ENCODE measurements at places on chromosomes 3 and 15.

- no peak for DNase-seq
These were observed 3.2 kb upstream of the FEM1B start for GRCh38 chr15:68274201-68274848.

GRCh38 chr3:47661121-47661752 lies 82.6 kb upstream of the CSPG5 start:
- DNase-seq: no peak

DNA sequence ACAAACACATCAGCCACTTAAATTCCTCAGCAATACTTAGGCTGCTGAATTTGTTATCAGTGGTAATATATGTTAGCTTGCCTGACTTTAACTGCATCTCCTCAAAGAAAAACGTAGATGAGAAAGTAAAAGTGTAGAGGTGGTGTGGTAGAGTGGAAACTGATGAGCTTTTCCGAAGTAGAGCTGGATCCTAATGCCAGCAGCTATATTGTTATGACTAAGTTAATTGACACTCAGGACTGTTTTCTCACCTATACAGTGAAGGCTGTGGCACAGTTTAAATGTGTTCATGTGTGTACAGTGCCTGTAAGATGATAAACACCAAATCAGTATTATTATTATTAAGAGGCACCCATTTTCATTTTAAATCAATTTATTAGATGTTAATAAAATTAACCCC lies 174.9 kb downstream of the TNIK start:
- no peak for DNase-seq

GRCh38 chr15:36905908-36906307 lies 194.4 kb downstream of the MEIS2 start:
- DNase-seq: no peak

- no peak for DNase-seq
These were observed 139.0 kb downstream of the FAM43A start for GRCh38 chr3:194824701-194825111.

- no peak for DNase-seq
These were observed 24.6 kb upstream of the ANPEP start for GRCh38 chr15:89839167-89839810.

DNA sequence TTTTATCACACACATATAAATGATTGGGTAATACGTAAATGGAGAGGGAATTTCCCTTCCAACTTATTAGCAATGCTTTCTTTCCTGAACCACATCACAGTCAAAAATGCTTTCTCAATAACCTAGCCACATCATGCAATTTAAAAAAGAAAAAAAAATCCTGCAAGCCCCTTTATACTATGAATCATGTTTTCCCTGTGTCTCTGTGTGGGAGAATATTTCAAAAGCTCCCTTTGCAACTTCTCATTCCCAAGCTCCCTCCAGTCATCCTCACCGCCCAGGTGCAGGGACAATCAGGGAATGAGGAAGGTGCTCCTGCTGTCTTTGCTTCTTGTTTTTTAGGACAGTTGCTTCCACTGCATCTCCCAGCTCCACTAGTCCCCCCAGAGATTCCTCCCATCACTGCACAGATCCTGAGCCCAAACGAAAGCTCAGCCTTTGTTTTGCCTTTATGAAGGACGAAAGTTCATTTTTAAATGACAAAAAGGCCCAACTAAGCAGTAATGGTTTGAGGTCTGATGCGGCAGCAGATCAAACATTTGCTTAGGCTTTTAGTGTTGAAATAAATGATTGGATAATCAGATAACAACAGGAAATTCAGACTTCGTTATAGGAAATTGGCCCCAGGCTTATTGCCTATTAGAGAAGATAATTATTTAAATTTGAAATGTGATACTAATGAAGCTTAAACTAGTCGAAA lies 47.8 kb upstream of the ADGRG7 start:
- DNase-seq: no peak

- DNase-seq: no peak
These were observed 53.0 kb downstream of the ARHGEF3 start for GRCh38 chr3:56748663-56749231.

DNA sequence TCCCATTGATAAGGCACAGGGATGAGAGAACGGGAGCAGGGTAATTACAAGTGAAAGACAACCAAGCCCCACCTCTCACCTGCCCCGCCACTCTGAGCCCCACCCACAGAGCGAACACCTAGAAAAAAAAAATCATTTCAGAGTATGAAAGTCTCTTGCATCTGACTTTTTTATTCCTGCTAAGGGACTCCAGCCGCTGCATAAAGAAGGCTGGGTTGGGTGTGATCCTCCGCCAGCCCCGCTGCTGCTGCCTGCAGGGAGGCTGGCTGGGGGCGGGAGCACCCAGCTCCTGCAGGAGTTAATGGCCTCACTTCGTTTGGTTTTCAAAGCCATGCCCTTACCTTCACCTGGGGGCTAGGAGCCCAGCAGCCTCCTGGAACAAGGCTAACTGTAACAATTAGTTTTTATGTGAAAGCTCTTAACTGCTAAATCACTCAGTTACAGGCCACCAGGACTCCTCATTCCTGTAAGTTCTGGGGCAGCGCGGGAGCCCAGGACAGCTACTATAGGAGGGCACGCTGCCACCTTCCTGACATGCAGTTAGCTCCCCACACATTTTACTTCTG lies 78.0 kb upstream of the SNRPA1 start:
- no peak for DNase-seq

GRCh38 chr3:42979044-42979972 lies at the start of gene GASK1A:
GASK1A (plus strand) TSS chr3:42979311; CDS start chr3:42979643, 332 bp downstream.
- peak; percentile 7 for DNase-seq

DNA sequence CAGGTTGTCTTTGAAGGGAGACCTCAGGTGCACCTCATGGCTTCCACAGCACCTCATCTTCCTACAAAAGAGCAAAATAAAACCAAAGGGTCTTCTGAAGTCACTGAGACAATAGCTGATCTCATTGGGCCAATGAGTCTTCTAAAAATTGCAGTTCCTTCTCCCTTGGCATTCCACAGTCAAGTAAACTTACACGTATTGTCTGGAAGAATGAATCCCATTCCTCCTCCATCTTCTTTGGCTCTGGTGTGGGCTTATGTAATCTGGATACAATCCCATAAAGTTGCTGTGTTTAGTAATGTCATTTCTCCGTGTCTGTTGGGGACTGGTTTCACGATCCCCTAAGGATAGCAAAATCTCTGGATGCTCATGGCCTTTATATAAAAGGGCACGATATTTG lies 85.5 kb upstream of the CGNL1 start:
- DNase-seq: no peak

DNA sequence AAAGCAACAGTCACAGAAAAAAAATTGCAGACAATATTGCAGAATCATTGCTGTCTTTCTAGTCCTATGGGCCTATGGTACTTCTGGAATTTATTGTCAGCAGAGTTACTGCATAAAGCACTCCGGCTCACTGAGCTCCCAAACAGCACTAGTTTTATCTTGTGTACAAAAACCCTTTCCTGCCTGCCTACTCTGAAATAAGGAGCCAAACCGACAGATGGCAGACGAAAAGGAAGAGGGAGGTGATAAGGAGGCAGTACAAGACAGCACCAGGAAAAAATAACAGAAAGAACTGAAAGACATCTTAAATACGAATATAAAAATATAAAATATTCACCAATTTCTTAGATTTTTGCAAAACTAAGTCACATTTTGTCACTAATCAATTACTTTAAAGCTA lies 15.6 kb downstream of the HERC1 start:
- no peak for DNase-seq

DNA sequence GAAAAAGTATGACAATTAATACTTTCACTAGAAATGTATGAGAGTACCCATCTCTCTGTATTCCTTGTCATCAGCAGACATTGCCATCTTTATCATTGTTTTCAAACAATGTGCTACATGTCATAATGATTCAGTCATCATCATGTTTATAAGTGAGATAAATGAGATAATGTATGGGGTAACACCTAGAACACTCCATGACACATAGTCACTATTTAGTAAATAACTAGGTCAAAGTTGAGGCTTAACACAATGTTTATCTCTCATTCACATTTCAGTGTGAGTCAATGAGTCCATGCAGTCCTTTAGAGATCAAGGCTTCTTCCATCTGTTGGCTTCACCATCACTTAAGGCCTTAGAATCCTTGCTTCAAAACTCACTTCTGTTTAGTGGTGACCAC lies 70.0 kb downstream of the NLGN1 start:
- no peak for DNase-seq

- peak; percentile 80 for DNase-seq
These were observed at the start of gene CFAP91 for GRCh38 chr3:119702530-119703527. CFAP91 (plus strand) TSS chr3:119703022; CDS start chr3:119703099, 77 bp downstream.

- no peak for DNase-seq
These were observed 99.0 kb downstream of the CNTN3 start for GRCh38 chr3:74515451-74515850.

- no peak for DNase-seq
These were observed 74.7 kb upstream of the SH3GL3 start for GRCh38 chr15:83372434-83372891.

DNA sequence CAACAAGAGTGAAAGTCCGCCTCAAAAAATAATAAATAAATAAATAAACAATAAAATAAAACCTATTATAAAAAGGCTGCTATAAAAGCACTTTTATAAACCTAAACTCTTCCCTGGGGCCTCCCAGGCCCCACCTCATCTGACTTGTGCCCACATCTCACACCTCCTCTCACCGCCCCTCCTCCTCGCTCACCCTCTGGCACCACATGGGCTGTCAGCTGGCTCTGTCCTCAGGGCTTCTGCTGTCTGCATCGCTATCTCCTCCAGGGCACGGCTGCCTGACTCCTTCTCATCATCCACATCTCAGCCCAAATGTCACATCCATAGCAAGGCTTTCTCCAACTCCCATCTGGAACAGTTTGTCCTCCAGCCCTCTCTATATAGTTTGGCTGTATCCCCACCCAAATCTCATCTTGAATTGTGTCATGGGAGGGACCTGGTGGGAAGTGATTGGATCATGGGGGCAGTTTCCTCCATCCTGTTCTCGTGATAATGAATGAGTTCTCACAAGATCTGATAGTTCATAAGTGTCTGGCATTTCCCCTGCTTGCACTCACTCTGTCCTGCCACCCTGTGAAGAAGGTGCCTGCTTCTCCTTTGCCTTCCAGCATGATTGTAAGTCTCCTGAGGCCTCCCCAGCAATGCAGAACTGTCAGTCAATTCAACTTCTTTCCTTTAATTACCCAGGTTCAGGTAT lies 8.8 kb upstream of the SH3BP5 start:
- DNase-seq: no peak

- DNase-seq: peak; percentile 68
These were observed at the start of gene KLHL6 for GRCh38 chr3:183555541-183556081. KLHL6 (minus strand) TSS chr3:183555706; CDS start chr3:183555653, 53 bp downstream.

DNA sequence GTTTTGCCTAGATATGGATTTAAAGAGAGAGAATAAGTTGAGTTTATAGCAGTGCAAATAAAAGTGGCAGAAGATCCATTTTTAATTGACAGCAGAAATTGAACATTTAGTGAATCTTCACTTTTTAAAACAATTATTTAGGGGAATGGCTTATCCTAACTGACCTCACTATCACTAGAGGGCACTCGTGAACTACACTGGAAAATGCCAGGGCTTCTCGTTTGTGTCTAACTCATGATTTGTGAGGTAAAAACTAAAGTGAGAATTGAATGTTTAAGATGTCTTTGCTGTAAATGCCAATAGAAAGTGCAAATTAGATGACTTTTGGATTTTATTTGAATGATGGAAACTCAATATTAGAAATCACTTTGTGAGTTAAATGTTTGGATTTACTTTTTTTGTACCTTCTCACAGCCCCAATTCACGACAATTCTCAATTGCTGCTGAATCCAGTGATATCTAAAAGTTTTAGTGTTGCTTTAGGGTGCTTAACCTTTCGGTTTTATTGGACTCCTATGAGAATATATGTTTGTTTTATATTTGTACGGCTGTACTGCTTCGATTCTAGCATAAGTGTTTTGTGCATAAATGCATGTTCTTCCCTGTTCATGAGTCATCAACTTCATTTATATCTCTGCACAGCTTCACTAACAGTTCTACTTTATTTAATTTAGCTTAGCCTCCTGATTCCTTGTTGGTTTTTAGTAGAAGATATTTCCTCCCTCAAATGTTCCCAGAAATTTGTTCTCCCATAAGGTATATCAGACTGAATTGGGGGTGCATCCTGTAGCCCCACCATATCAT lies 462.1 kb downstream of the MFSD1 start:
- DNase-seq: no peak

- DNase-seq: no peak
These were observed 177.8 kb upstream of the GOLGA6L4 start for GRCh38 chr15:84057714-84058331.

- DNase-seq: no peak
These were observed 13.0 kb downstream of the VIPR1 start for GRCh38 chr3:42515391-42515916.

GRCh38 chr15:41992151-41992802 lies 19.9 kb upstream of the EHD4 start:
- DNase-seq: no peak

DNA sequence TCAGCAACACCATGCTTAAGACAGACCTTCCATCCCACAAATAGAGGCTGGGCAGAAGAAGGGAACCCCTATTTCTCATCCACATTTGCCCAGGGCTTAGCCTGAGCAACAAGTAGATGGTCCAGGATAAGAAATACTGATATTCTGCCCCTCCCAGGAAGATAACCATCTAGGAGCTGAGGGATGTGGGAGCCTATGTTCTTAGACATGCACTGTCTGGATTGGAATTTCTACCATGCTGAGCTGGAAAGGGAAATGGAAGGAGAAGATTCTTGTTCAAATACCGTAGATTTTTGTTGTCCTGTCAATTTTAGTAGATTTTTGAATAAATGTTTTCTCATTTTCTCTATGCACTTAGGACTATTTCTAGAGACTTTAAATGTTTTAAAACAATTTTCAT lies 450.7 kb upstream of the SEMA6D start:
- DNase-seq: no peak

DNA sequence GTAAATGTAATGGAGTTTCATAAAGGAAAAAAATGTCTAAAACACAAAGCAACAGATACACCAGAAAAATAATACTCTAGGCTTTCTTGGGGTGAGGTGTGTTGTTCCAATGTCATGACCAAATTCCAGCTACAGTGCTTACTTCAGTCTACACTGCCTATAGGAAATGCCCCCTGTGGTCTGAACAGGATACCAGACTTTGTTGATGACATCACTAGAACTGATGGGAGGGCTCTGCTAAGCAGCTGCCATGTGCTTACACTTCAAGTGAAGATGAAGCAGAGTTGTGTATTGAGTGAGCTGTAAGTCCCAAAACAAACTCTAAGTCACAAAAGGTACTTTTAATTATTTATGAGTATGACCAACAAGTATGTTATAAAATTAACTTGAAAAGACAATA lies 456.1 kb upstream of the IL12A start:
- DNase-seq: no peak

GRCh38 chr3:9179826-9180763 lies 69.4 kb downstream of the SRGAP3 start:
- DNase-seq: no peak

GRCh38 chr3:141353652-141354495 lies 14.4 kb upstream of the ZBTB38 start:
- no peak for DNase-seq

Measured in stimulated activated CD4-positive, alpha-beta T cell treated with anti-CD3 and anti-CD28 coated beads, Interleukin-2, amount 100 ng/mL, for 48 hours (primary cell).